ENCODE measurements at places on chromosomes 11 and 22.

GRCh38 chr11:1126935-1127663, 30.7 kb upstream of the MUC5AC start:
- DNase-seq, result peak; percentile 18

DNA sequence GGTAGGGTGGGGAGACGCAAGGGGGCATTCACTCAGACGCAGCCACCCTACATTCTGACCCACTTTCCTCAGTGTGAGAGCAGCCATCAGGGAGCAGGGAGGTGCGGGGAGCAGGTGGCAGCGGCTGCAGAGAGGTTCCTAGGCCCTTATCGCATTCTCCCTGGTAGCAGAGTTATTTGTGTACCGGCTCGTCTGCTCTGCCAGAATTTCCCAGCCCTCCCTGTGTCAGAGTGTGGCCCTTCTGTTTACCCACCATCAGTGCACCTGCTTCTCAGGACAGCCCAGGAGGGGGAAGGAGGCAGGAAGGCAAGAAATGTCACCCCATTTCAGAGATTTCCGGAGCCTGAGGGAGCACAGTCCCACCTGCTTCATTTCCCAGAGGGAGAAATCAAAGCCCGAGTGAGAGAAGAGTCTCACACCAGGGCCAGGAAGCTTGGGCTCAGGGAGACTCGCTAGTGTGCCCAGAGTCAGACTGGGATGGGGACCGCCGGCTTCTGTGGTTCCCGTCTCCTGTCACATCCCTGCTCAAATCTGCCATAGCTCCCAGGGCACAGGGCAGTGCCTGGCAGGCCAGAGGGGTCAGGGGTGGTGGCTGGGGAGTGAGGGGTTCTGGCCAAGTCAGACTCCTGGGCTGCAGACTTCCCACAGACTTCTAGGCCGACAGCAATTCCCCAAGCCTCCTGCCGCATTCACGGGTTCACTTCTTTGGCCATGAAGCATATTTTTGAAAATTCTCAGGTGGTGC, 49.7 kb downstream of the ARRB1 start:
- no peak for DNase-seq

- no peak for DNase-seq
These were observed 93.0 kb downstream of the SWAP70 start for GRCh38 chr11:9756878-9757277.

- no peak for DNase-seq
These were observed 18.9 kb upstream of the GDPD4 start for GRCh38 chr11:77320351-77320750.

- DNase-seq, result no peak
These were observed 82.6 kb downstream of the LDLRAD3 start for GRCh38 chr11:36026315-36026968.

GRCh38 chr11:2585566-2586086, 114.2 kb downstream of the KCNQ1OT1 start:
- DNase-seq, result peak; percentile 14

GRCh38 chr11:124941703-124942102, 5.9 kb upstream of the HEPACAM start:
- DNase-seq, result no peak

DNA sequence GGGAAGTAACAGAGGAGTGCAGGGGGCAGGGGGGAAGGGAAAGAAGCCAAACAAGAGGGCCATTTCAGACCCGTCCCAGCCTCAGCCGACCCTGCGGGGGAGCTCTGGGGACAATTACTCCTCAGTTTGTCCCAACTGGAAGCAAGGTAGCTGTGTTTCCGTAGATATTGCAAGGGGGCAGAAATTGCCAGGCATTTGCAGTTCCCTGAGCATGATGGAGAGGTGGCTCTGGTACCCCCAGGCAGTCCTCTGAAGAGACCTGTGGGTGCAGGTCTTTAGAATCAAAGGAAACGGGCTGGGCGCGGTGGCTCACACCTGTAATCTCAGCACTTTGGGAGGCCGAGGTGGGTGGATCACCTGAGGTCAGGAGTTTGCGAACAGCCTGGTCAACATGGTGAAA, 13.8 kb upstream of the JAM3 start:
- no peak for DNase-seq

- no peak for DNase-seq
These were observed 29.0 kb downstream of the SGSM1 start for GRCh38 chr22:24834845-24835570.

DNA sequence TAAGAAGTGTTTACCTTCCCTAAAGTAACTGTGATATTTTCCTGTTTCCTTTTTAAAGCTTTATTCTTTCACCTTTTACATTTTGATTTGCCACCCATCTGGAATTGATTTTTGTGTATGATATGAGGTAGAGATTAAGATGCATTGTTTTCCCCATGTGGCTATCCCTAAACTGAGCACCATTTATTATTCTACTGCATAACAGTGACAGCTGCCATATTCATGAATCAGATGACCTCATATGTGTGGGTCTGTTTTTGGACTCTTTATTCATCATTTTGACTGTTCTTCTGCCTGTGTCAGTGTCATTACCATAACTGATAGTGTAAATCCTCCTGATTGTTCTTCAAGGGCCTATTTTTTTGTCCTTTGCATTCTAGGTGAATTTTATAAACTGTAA, 50.8 kb downstream of the HIPK3 start:
- no peak for DNase-seq

GRCh38 chr11:75429902-75430713, 2.9 kb downstream of the KLHL35 start:
- DNase-seq, result peak; percentile 84

GRCh38 chr22:37412495-37413250, 14.6 kb downstream of the ELFN2 start:
- DNase-seq, result no peak

GRCh38 chr22:22818861-22819855, 68.5 kb upstream of the IGLL5 start:
- DNase-seq, result no peak

DNA sequence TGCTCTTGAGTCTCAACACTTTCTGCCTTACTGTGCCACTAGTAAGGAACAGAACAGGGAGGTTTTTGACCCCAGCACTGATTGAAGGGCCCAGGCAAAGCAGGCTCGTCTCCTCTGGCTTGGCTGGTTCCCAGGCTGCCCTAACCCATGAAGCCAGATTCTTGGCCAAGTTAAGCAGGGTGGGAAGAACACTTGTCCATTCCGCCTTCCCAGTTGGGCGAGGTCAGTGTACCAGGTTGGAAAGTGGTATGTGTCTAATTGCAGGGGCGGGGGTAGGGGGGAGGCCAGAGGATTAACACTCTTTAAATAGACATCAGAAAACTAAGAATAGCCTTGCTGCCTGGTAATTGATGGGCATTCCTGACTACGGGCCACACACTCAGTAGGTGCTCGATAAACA, 14.4 kb downstream of the TIMP3 start:
- peak; percentile 79 for DNase-seq

GRCh38 chr11:213111-213510, 5.6 kb downstream of the RIC8A start:
- no peak for DNase-seq

DNA sequence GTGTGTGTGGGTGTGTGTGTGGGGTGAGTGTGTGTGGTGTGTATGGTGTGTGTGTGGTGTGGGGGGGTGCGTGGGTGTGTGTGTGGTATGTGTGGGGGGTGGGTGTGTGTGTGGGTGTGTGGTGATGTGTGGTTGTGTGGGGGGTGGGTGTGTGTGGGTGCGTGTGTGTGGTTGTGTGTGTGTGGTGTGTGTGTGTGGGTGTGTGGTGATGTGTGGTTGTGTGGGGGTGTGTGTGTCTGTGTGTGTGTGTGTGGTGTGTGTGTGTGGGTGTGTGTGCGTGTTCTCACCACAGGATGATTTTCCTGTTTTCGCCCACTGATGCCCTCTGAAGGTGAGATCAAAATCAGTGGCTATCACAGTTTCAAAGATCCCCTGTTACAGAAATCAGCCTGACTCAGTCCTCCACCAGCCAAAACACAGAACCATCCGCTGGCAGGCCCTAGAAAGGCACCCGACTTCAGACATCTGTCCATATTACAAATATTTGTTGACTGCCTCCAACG, 24.7 kb downstream of the CPT1A start:
- DNase-seq, result no peak

DNA sequence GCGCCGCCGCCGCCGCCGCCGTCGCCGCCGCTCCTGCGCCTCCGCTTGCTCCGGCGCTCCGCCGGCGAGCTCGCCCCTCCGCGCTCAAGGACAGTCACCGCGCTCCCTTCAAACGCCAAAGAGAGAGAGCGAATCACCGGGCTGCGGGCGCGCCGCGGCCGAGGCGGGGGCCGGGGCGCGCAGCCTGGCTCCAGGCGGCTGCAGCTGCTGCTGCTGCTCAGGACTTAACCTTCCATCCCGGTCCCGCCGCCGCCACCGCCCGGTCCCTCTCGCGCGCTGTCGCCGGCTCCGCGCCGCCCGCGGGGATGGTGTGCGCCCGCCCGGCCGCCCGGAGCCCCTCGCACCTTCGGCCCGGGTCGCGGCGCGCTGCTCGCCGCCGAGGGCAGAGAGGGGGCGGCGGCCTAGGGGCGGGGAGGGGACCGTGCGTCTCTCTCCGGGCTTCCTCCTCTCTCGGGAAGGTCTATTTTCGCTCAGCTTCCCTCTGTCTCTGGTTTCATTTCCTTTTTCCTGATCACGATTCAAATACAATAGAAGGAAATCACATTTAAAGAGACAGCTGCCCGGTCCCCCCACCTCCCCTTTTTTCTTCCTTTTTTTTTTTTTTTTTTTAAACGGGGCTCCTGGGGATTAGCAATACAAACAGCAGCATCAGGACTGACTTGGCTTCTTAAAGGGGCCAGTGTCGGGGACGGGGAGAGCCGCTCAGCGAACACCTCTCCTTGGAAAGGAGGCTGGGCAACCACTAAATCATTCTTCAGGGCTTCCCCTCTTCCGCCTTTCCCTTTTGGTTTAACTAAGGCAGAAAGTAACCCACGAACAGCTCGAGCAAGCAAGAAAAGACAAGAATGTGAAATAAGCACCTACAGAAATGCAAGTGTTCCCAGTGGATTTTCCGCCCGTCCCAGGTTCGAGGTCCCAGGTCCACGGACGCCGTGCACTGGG, 22.1 kb downstream of the LMO2 start:
- DNase-seq, result peak; percentile 62

DNA sequence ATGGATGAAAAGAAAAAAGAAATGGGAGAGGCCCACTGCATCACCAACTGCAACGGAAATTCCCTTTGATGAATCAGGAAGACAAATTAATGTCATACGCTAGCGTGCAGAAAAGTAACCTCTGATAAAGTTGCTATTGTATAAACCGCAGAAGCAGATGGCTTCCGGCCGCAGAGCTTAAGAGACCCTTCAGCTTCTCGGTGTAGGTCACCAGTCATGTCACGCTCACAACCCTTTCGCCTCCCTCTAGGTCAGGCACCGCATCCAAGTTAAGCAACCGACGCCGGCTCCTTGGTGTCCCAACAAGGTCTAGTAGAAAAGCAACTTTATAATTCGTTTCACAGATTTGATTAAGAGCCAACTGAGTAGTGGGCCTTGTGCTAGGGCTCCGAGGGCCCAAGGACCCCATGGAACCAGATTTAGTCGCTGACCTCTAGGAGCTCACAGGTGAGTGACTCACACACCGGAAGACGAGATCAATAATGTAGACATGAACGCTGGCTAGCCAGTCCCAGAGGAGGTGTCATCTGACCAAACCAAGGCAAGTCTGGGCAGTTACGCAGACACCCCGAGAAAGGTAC, 1.2 kb upstream of the ZFP91 start:
- DNase-seq, result peak; percentile 53

DNA sequence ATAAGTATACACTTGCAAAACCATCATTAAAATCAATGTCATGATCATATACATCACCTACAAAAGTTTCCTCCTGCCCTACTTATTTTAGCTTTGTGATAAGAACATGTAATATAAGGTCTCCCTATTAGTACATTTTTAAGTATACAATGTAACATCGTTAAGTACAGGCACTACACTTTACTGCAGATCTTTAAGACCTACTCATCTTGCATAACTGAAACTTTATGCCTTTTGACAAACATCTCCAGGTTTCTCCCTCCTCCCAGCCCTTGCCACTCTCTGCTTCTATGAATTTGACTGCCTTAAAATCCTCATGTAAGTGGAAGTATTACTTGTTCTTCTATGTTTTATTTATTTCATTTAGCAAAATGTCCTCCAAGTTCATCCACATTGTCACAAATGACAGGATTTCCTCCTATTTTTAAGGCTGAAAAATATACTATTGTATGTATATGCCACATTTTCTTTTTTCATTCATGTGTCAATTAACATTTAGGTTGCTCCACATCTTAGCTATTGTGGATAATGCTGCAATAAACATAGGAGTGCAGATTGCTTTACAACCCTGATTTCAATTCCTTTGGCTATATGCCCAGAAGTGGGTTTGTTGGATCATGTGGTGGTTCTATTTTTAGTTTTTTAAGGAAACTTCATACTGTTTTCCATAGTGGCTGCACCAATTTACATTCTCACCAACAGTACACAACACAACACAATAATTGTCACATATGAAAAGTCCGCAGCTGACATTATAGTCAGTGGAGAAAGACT, 471.1 kb upstream of the ANO3 start:
- DNase-seq, result no peak

GRCh38 chr11:2930704-2931419, 1.6 kb upstream of the PHLDA2 start:
- DNase-seq, result peak; percentile 76

- no peak for DNase-seq
These were observed 568 bp downstream of the ALG8 start for GRCh38 chr11:78138694-78139421.

DNA sequence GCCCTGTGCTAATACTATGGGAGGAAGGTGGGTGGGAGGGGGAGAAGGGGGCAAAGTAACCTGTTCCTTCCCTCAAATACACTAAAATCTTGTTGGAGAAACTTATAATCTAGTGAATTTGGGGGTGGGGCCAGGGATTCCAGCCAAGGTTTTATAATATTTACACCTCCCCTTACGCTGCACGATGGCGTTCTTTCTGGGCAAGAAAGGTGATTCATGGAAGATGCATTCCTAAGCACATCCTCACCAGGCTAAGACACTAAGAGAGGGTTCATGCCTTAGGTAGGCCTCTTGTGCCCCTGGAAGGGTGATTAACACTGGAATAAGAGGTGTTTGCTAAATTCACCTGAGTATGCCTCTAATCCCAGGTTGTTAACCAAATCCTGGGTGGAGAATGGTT, 82.6 kb downstream of the BARX2 start:
- no peak for DNase-seq

DNA sequence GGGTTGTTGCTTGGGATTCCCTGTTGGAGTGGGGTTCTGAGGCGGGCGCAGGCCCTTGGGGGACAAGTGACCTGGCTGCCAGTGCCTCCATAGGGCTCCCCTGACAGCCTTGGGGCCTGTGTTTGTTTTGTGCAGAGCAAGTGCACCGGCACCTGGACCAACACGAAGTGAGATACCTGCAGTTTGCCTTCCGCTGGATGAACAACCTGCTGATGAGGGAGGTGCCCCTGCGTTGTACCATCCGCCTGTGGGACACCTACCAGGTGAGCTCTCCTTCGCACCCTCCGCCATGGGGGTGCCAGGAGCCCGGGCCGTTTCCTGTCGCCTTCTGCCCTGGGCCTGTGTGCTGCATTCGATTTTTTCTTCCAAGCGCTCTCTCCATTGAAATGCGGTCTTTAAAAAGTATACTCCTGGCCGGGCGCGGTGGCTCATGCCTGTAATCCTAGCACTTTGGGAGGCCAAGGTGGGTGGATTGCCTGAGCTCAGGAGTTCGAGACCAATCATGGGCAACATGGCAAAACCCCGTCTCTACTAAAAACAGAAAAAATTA, 274.6 kb downstream of the TBC1D22A start:
- DNase-seq, result peak; percentile 17

Measured in left ventricle myocardium superior (tissue), 1 donor.